ENCODE measurements at places on chromosomes 16 and 17.

GRCh38 chr17:69342896-69343644 is 16.1 kb upstream of the ABCA5 start:
- DNase-seq = no peak

DNA sequence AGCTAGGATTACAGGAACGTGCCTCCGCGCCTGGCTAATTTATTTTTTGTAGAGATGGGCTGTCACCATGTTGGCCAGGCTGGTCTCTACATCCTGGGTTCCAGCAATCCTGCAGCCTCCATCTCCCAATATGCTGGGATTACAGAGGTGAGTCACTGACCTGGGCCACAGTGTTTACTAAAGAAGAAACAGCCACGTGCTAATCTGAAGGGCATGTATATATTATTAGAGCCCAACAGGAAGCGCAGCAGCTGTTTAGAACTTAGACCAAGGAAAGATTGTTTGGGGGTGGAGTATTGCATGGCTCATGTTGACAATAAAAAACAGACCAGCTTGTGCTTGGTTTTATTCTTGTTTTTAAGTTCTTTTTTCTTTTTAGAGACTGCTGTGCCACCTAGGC is 60.2 kb downstream of the HAPSTR1 start:
- DNase-seq = no peak

GRCh38 chr17:5035315-5035714 is at the start of gene SLC52A1:
SLC52A1 (minus strand) TSS chr17:5035426; CDS start chr17:5034606, 820 bp downstream.
- no peak for DNase-seq

DNA sequence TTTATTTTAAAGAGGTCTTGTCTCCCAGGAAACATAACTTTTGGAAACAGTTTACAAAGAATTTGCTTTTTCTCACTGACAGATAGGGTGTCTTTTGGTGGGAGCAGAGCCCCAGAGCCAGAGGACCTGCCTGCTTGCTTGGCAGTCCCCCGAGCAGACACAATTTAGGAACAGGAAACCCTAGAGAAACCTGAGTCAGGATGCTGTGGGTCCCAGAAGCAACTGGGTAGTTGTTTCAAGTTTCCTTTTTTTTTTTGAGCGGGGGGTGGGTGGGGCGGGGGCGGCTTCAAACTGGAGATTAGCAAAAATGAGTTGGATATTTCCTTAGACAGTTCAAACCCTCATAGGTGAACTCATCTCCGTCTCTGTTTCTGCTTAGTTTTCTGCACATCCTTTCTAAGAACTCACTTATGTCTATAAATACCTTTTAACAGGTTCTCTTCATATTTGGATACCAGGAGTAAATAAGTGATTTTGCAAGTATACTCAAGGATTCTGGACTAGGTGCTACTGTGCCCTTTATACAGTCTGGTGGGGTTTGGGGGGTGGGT is 135.1 kb downstream of the PRKCA start:
- peak; percentile 12 for DNase-seq

- no peak for DNase-seq
These were observed 3.4 kb upstream of the NSRP1 start for GRCh38 chr17:30113213-30113612.

- no peak for DNase-seq
These were observed 22.5 kb upstream of the MEAK7 start for GRCh38 chr16:84526794-84527531.

DNA sequence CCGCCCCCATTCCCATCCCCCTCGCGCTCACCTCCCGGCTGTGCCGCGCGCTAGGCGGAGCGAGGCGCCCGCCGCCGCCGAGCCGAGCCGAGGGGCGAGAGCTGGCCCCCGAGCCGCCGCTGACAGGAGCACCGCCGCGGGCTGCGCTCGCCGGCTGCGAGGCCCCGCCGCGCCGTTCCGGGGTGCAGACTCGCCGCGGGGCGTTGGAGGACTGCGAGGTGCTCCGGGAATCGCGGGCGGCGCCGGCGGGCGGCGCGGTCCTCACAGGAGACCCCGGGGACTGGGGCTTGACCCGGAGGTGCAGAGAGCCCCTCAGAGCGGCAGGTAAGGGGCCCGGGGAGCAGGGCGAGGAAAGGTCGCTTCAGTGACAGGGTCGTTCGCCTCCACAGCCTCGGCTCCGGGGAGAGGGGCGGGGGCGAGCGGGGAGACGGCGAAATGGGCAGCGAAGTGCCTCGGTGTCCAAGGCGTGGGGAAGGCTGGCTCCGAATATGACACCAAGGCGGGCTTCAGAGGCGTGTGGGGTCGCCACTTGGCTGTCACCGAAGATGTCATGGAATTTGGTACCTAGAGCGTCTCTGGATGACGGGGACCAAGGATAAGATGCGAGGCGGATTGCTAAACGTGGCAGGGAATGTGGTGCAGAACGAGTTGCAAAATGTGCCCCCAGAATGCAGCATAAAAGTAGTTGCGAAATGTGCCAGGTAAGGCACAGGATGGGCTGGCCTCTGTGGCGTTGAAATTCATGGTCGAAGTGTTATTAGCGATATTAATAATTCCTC is 580 bp downstream of the TANC2 start:
- peak; percentile 69 for DNase-seq

- no peak for DNase-seq
These were observed 37.0 kb downstream of the NPLOC4 start for GRCh38 chr17:81599719-81600486.

GRCh38 chr16:7227229-7227721 is 105.4 kb upstream of the RBFOX1 start:
- DNase-seq = no peak

DNA sequence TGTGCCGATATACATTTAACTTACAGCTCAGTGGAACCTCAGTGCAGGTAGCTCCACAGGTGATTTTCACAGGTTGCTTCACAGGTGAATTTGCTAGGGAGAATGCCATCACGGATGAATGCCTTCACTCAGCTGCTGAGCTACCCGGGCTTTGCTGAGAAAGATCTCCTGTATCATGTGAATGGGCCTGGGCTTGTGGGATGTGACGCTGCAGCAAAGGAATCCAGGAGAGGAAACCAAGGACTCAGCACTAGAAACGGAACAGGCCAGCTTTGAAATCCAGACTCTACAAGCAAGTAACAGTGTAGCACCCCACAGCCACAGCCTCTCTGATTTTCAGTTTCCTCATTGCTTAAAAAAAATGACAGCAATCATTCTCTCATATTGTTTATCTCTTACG is 271.4 kb upstream of the MAF start:
- no peak for DNase-seq

- DNase-seq = no peak
These were observed 106.2 kb downstream of the XYLT1 start for GRCh38 chr16:17364319-17365210.

GRCh38 chr17:16406742-16407674 is 8.4 kb upstream of the TRPV2 start:
- DNase-seq = peak; percentile 20

GRCh38 chr16:87734644-87735043 is 31.1 kb downstream of the KLHDC4 start:
- DNase-seq = no peak

GRCh38 chr16:89057738-89058137 is 35.9 kb upstream of the ACSF3 start:
- DNase-seq = no peak

- no peak for DNase-seq
These were observed 13.0 kb downstream of the CETP start for GRCh38 chr16:56974549-56975300.

DNA sequence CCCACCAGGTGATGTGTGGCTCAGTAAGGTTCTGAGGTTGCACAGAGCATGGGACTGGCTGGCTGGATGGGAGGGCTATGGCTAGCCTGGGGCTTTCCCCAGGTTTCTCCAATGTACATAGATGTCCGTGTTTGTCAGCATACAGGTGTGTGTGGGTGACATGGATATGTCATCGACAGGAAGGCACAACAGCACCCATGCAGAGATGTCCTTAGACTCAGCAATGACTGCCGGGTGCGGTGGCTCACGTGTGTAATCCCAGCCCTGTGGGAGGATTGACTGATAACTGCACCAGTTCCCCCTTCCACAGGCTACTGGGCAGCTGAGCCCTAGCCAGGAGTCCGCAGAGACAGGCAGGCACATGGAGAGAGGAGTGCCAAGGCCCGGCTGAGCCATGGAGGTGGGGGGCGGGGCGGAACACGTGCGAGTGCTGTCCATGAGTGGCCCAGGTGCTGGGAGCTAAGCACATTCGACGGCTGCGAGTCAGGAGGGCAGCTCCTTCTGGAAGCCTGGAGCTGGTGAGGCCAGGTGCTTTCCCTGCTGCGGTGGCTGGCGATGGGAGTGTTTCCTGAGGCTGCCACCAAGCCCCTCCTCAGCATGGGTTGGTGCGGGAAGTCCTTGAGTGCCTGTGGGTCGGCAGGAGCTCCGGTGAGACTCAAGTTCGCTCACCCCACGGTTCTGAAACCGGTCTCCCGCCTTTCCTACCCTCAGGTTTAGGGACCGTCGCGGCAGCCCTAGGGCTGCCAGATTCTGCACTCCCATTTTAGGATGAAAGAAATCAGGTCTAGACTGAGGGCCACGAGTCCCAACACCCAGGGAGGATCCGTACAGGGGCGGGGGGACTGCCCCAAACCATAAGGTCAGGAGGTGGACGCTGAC is 858 bp upstream of the ASPSCR1 start:
- DNase-seq = peak; percentile 53

- no peak for DNase-seq
These were observed 194.1 kb upstream of the GSE1 start for GRCh38 chr16:85418978-85419491.

GRCh38 chr16:71796501-71797097 is 12.0 kb downstream of the AP1G1 start:
- DNase-seq = no peak

DNA sequence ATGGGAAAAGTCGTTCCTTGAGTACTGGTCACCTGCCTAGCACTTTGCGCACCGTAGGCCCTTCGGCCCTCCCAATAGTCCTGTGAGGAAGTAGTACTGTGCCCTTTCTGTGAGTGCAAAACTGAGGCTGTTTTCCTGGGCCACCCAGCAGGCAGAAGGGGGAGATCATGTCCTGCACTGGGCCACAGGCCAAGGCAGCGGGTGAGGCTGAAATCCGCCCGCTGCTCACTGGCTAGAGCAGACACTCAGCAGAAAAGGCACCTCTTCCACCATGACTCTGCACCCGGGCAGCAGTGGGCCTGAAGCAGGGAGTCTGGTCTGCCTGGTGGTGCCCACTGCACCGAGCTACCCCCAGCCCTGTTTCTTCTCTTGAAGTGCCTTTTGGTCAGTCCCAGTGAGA is 20.2 kb downstream of the METTL22 start:
- DNase-seq = no peak

GRCh38 chr17:13484020-13484419 is 117.7 kb downstream of the HS3ST3A1 start:
- DNase-seq = no peak

DNA sequence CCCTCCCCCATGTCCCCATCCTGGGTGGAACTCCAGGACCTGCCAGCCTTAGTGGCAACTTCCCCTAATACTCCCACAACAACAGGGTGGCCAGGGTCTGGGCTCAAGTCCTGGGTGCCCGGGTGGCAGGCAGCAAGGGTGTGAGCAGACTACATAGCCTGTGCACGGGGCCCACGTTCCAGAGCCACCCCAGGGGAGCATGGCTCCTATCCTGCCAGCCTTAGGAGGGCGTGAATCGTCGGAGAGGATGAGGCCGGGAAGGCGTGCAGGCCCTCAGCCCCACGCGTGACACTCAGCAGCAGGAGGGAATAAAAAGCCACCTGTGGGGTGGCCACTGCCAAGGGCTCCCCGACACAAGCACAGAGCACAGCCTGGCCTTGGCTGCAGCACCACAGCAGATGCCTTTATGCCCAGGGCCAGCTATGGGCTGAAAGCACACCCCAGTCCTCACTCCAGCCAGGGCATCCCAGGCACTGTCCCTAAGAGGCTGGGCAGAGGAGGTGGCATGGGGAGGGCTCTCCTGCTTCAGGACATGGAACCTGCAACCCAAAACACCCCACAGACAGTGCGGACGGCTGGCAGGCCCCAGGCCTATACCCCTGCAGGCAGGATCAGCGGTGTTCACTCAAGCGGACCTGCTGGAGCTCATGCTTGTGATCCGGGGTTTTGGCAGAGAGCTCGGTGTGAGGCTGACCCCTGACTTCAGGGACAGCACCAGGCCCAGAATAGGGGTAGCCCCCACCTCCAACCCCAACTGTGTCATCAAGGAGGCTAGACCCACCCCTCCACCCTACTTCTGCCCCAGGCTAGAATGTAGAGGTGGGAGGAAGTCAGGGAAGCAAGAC is 2.7 kb downstream of the BCAR1 start:
- no peak for DNase-seq

- DNase-seq = no peak
These were observed 41.6 kb downstream of the ARHGAP23 start for GRCh38 chr17:38469875-38470274.

- no peak for DNase-seq
These were observed 685.3 kb downstream of the WWOX start for GRCh38 chr16:78784771-78785170.

- DNase-seq = no peak
These were observed 68.0 kb downstream of the OR1D5 start for GRCh38 chr17:2995377-2995776.

DNA sequence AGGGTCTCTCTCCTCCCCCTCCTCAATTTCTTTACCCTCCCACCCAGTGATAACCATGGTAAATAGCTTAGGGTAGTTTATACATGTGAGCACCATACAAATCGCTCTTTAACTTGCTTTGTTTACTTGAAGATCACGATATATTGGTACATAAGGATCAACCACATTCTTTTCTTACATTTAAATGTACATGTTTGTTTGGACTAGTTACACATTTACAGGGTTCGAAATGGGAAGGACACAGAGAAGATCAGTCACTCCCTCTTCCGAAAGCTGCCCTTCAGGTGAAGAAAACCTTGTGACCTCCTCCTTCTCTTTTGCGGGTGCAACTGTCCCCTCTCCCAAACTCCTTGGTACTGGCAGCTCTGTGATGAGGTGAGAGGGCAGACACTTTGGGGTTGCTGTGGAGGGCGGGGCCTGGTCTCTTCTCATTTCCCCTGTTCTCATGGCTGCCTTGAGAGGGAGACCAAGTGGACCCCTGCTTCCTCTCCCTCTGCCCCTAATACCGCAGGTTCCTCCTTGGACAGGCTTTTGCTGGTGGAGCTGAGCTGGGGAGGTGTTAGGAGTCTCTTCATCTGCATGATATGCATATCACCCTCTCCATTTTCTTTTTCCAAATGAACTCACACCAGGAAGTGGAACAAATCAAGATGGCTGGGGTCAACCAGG is 4.7 kb upstream of the PIK3R6 start:
- no peak for DNase-seq

DNA sequence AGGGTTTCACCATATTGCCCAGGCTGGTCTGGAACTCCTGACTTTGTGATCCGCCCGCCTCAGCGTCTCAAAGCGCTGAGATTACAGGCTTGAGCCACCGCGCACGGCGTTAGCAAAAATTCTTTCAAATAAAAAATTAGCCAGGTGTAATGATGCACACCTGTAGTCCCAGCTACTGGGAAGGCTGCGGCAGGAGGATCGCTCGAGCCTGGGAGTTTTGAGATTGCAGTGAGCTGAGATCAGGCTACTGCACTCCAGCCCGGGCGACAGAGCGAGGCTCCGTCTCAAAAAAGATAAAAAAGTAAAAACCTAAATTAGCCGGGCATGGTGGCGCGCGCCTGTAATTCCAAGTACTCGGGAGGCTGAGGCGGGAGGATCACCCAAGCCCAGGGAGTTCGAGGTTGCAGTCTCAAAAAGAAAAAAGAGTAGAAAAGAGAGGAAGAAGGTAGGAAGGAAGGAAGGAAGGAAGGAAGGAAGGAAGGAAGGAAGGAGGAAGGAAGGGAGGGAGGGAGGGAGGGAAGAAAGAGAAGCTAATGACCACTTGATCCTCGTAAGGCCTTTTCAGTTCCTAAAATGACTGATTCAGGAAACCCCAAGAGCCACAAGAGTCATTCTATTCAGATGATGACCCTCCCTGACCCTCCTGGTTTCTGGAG is 59.2 kb downstream of the SRL start:
- DNase-seq = no peak

GRCh38 chr16:11602321-11602720 is 15.6 kb upstream of the LITAF start:
- DNase-seq = no peak
